A549 treated with Hydrocortisone at 1 μM for 4 hours (cell line): ENCODE measurements at places on chromosomes 13 and 19. TPM values are rescaled to one million over a fixed set of nuclear protein-coding genes. Genes with fewer than 3 reads are reported as not detected.

The F10 gene
- 0.31 TPM in 1 of 5 replicates, not detected in the others for total RNA-seq

The KCNN4 gene
- 42.2 to 55.5 TPM (median 53.1 TPM) in 5 replicates for total RNA-seq

The RAD23A gene
- 74.5 to 80.5 TPM (median 76.9 TPM) in 5 replicates for total RNA-seq

The CDC34 gene
- 67.9 to 93.1 TPM (median 87.3 TPM) in 5 replicates for total RNA-seq

The ZNF415 gene
- total RNA-seq: not detected in 5 replicates

The KL gene
- total RNA-seq: 0.02 to 0.07 TPM (median 0.05 TPM) in 5 replicates

The STK24 gene
- 56.9 to 77.7 TPM (median 67.3 TPM) in 5 replicates for total RNA-seq

The KATNAL1 gene
- 4.4 to 8.4 TPM (median 6.9 TPM) in 5 replicates for total RNA-seq

The FGF21 gene
- total RNA-seq: not detected in 5 replicates

The ELAVL3 gene
- 0.07 to 0.38 TPM (median 0.22 TPM) in 5 replicates for total RNA-seq

The NLRP12 gene
- not detected in 5 replicates for total RNA-seq

The BCL3 gene
- total RNA-seq: 36.7 to 63.9 TPM (median 55.2 TPM) in 5 replicates

The FBXO17 gene
- 67.6 to 80.4 TPM (median 73.3 TPM) in 5 replicates for total RNA-seq
